ENCODE measurements at places on chromosomes 2 and 18.

DNA sequence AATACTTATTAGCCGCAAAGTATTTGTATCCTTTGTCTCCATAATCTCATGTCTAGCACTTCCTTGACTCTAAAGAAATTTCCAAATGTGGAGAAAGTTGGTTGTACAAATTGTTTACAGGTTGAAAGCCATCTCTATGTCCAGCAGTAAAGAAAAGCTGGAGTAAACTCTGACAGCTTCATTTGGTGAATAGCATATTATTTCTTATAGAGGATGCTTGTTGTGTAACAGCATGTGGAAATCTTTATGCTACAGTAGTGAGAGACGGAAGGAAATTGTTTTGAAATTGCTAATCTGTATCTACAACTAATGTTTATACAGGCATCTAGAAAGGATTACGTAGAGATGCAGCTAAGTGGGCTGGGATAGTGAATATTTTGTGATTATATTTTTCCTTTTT lies 78.5 kb downstream of the UGGT1 start:
- no peak for DNase-seq

- DNase-seq: no peak
These were observed 42.9 kb downstream of the QPCT start for GRCh38 chr2:37387148-37387835.

DNA sequence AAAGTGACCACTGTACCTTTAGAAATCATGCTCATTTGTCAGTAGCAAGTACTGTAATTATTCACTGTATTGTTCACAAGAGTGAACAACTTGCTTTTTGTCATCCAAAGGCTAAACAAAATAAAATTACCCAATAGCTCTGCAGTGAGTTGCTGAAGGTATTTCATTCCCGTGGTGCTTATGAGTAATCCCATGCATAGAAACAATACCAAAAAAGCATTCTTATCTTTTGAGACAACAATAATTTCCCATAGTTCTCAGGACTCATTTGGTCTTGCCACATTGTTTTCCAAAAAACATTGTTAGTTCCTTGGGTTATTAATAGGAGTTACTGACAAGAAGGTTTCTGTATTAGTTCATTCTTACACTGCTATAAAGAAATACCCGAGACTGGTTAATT lies 503.2 kb upstream of the FAM98A start:
- no peak for DNase-seq

- DNase-seq: no peak
These were observed 18.7 kb downstream of the IMMT start for GRCh38 chr2:86176597-86176996.

DNA sequence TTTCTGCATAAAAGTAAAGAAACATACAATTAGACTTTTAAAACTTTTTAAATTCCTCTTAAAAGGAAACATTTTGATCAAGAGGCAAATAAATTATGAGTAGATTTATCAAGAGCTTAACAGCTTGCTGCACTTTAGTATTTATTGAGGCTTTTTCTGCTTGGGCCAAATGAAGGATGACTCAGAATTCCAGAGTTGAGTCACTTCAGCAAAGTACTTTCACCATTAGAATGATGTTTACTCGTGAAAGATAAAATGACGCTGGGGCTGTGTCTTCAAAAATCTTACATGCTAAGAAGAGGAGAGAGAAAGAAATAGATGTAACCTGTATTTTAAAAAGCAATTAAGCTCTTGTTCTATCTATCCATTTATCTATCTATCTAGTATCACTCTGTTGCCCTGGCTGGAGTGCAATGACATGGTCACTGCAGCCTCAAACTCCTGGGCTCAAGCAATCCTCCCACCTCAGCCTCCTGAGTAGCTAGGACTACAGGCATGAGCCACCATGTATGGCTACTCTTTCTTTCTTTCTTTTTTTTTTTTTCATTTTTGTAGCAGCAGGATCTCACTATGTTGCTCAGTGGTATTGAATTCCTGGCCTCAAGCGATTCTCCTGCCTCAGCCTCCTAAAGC lies 75.3 kb upstream of the RIOK3 start:
- DNase-seq: peak; percentile 61

DNA sequence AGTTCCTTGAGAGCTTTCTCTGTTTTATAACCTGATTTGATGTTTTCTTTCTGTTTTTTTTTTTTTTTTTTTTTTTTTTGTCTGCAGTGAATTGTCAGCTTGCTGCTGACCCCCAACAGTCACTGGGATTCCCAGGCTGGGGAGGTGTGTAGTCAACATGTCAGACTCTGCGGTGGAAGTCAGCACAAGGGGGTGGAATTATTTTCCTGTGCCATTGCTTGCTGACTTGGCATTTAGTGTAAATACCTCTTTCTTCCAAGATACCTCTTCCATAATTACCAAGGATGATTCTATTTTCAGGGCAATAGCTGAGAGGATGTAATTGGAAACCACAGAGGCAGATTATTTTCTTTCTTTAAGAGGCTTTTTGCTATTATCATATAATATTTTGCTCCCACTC lies 266.3 kb downstream of the CCDC85A start:
- no peak for DNase-seq

GRCh38 chr2:173323371-173323770 lies 31.3 kb upstream of the CDCA7 start:
- no peak for DNase-seq

DNA sequence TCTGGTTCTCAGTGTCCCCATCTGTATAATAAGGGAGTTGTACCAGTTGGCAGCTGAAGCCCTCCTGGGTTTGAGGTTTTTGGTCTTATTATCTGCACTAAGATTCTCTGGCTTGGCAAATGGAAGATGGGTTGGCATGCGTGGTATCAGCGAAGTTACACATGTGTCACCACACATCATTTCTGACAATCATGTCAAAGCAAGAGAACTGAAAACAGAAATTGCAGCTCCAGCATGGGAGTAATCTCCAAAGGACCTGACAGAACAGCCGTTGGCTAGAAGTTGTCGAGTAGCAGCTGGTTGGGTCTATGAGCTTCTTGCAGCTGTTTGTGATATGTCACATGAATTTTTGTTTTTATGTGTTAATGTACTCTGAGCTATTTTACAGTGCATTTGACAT lies 317.4 kb downstream of the SLC4A3 start:
- DNase-seq: no peak

DNA sequence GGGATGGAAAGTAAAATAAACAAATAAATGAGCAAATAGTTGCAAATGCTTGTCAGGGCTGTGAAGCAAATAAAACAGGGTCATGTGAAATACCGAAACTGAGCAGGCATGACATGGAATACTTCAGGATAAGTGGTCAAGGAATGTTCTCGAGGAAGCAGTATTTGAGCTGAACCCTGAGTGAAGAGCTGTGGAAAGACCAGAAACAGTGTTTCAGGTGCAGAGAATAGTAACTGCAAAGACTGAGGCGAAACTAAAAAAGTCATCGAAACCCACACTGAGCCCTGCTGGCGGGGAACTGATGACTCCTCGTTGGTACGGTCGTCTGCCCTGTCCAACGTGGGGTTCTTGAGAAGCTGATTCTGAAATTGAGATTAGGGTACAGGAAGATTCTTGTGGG lies 27.2 kb upstream of the MYCN start:
- DNase-seq: no peak

DNA sequence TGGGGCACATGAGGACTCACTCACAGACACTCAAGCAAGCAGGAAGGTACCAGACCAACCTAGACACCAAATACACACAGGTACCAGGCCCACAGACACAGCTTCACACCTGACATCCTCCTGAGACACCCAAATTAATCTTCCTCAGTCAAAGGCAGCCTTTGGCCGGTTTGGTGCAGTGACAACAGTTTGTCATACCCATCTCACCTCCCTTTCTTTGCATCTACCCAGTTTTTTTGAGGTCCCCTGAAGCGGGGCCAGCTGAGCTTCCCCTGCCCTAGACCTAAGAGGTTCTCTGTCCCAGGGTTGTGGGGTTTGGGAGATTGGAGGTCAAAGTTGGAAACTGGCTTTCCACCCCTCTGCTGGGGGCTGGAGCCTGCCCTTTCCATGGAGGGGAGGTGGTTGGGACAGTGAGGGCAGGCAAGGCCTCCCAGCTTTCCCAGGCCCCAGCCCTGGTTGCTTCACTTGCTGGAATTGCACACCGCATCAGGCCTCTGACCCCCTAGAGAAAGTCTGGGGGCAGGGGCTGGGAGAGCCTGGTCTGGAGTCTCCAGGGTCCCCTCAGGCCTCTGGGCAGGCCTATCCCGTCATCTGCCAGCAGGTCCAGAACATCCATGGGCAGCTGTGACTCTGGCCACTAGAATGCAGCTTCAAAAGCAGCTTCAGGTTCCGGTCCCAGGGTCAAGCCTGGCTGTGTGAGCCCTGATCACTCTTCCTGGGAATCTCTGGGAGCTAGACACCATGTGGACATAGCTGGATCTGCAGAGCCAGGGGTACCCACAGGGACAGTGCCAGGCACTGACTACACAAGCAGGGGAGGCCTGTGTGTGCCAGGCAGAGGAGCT lies 12.5 kb upstream of the TEX261 start:
- DNase-seq: no peak

- DNase-seq: no peak
These were observed 320.5 kb downstream of the CTNNA2 start for GRCh38 chr2:79833235-79833878.

DNA sequence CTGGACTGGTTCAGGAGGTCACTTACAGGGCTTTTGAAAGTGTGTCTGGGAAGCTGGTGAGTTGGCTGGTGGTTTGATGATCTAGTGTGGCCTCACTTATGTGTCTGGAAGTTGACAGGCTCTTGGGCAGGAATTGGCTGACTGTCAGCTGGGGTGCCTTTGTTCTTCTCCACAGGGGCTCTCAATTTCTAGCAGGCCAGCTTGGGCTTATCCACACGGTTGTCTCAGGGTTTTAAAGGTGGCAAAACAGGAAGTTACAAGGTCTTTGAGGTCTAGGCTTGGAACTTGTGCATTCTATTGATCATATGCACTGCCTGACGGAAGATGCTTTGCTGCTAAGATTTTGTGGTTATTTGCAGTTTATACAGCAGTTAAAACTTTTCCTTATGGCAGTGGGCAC lies 52.0 kb upstream of the CELF4 start:
- DNase-seq: no peak

GRCh38 chr2:190698895-190699294 lies 50.0 kb downstream of the NAB1 start:
- no peak for DNase-seq

GRCh38 chr2:84946204-84947009 lies 24.6 kb upstream of the KCMF1 start:
- DNase-seq: no peak

DNA sequence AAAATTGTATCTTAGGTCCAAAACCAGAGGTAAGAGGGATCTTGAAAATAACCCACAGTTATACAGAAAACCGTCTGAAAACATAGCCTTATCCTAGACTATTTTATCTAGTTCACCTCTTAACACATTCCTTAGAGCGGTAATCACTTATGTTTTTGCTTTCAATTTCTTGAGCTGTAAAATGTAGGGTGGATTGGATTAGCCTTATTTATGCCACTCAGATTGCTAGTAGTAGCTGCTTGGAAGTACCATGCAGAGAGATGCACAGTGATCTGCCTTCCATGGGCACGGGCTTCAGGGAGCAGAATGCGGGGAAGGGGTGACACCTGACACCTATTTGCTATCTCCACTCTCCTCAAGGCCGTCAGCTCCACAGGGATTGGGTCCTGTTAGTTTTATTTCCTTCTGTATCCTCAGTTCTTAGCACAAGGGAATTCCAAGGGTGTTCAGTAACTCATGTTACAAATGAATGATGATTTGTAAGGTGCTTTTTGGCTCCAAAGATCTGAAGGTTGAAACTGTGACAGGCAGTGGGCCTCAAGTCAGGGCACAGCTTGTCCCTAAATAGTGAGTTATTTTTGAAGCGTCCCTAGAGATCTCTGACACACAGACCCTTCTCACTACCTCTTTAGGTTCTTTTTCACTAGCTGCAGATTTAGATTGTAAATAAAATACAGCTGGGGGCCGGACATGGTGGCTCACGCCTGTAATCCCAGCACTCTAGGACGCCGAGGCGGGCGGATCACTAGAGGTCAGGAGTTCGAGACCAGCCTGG lies 64.0 kb upstream of the PMAIP1 start:
- DNase-seq: no peak

DNA sequence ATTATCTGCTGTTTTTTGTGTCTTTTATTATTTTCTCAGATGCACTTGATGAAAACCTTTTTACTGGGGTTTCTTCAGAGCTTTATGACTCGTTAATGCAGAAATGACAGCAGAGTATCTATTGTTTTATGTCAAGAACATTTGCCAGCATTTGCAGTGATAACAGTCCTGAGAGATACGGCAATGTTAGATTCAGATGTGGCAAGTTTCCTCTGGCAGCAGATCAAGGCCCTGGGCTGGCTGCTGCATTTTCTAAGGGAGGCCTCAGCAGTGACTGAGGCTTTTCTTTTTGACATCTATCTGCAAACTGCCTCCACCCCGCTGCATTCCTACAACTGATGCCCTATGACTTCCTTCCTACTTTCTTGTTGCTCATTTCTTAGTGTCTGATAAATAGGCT lies 40.2 kb downstream of the EFEMP1 start:
- DNase-seq: peak; percentile 8

Data from erythroblast (primary cell).